ENCODE measurements at places on chromosomes 11 and 22. TPM values are rescaled to one million over a fixed set of nuclear protein-coding genes. Genes with fewer than 3 reads are reported as not detected.
A peak's percentile ranks its signal among the peaks of the same experiment; 100 is the strongest.

Gene FOSL1
- total RNA-seq = 80.6 TPM

Gene FOLR3
- 4.3 TPM for total RNA-seq

Gene ENTHD1
- not detected for total RNA-seq

Gene PPFIBP2
- total RNA-seq = 4.1 TPM

Gene ACTN3
- total RNA-seq = not detected

Gene CNGA4
- not detected for total RNA-seq

Gene OR10G8
- total RNA-seq = not detected

- H3K4me3 ChIP-seq = no peak overlapping the region
- H3K36me3 ChIP-seq = no peaks in the 10 kb centered on the region
- no peaks in the 10 kb centered on the region for H3K27me3 ChIP-seq
- no peaks in the 10 kb centered on the region for H3K4me1 ChIP-seq
- DNase-seq = no peak
These were observed 25.9 kb downstream of the OR51E2 start for GRCh38 chr11:4671741-4672140.

GRCh38 chr22:43707648-43708047 lies 104.5 kb downstream of the EFCAB6 start:
- peak; percentile 24 for DNase-seq
- no peak overlapping the region for H3K27ac ChIP-seq
- no peaks in the 10 kb centered on the region for H3K36me3 ChIP-seq
- no peaks in the 10 kb centered on the region for H3K4me1 ChIP-seq
- H3K4me3 ChIP-seq = no peak overlapping the region

DNA sequence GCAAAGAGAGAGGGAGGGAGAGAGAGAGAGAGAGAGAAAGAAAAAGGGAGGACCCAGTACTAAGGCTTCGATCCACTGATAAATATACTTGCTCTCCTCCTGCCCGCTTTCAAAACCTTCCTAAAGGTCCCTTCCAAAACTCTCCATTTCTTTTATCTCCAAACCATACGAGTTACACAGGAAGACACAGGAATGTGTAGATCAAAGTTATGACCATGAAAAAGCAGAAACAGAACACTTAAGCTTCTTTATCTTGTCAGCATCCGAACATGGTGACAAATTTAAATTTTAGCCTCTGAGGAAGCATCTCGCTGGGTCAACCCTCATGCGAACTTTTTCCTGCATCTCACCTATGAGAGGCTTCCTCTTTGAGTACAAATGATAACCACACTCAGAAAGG lies 29.2 kb upstream of the POGLUT3 start:
- DNase-seq = no peak
- H3K36me3 ChIP-seq = no peaks in the 10 kb centered on the region
- H3K27ac ChIP-seq = no peak overlapping the region
- no peaks in the 10 kb centered on the region for H3K4me1 ChIP-seq
- H3K27me3 ChIP-seq = no peaks in the 10 kb centered on the region
- no peak overlapping the region for H3K4me3 ChIP-seq

DNA sequence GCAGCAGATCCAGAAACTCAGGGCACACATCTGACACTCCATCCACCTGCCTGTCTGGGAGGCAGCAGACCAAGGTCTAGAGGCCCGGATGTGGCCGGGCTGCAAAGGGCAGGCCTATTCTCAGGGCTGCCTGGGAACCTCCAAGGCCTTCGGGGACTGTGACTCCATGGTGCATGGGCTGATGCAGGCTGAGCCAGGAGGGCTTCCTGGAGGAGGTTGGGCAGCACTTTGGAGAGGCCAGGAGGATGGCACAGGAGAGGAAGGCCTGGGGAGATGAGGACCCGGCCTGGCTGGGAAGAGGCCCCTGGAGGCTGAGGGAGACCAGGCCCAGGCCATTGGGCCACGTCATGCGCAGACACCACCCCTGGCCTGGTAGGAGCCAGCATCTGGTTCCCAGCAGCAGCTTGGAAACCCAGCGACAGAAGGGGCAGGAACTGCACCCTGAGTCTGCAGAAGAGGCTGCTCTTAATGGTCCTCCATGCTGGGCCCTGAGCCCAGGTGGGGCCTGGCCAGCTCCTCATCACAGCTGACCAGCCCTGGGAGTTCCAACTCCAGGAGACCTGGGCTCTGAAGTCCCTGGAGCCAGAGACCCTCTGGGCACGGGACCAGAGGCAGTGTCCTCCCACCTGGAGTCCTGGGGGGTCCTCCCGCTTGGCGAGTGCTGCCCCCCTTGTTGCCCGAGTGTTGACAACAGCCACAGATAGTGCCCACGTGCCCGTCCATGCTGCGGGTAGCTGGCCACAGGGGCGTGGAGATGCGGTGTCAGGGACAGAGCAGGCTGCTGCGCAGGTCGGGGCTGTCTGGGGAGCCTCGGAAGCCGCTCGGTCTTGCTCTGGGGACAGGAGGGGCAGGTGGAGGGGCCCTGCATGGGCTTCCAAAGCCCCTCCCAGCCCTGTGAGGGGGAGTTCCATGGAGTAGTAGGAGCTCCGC lies 5.5 kb downstream of the PHLDA2 start:
- H3K4me3 ChIP-seq = no peak overlapping the region
- no peak for DNase-seq
- H3K27me3 ChIP-seq = no peaks in the 10 kb centered on the region

- H3K4me3 ChIP-seq = no peak overlapping the region
- no peaks in the 10 kb centered on the region for H3K4me1 ChIP-seq
- no peak for DNase-seq
- H3K36me3 ChIP-seq = no peaks in the 10 kb centered on the region
- no peak overlapping the region for H3K27ac ChIP-seq
- 0 out of 2 replicates have a peak, but pooled peaks cover 6% of the 10 kb centered on the region for H3K27me3 ChIP-seq
These were observed 29.9 kb upstream of the TH start for GRCh38 chr11:2201542-2201941.

DNA sequence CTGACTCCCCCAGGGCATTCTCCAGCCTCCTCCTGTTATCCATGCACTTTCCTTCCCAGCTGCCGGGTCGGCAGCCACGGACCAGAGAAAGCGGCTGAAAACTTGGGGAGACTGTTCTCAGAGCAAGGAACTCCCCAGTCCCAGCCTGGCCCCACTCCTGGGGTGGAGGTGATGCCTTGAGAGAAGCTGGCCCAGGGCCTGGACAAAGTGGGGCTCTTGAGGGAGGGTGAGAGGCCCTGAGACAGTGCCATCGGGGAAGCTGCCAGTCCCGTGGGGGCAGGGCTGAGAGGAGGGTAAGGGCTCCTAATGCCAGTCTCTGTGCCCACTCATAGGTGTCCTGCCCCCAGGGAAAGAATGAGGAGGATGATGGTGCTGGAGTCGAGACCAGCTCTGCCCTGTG lies 53.8 kb downstream of the FLRT1 start:
- peaks cover 6% of the 10 kb centered on the region for H3K4me1 ChIP-seq
- H3K27me3 ChIP-seq = no peaks in the 10 kb centered on the region
- no peaks in the 10 kb centered on the region for H3K36me3 ChIP-seq
- no peak overlapping the region for H3K4me3 ChIP-seq
- no peak for DNase-seq

DNA sequence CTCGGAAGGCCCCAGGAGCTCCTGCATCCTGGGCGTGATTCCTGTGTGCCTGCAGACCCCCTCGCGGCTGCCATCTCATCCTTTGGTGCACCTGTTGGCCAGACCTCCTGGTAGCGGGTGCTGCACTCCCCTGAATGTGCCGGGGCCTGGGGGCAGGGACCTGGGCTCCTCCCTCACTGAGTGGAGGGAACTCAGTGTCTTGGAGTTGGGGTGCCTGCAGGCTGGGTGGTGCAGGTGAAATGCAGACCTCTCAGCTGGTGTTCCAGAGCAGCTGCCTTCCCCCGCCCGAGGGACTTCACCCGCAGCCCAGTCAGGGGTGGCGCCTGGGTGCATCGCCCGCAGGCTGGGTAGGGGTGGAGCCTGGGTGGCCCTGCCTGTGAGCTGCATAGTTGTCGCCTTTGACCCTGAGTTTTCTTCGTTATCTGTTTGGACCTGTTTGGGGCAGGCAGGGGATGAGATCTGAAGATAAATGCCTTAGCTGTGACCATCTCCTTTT lies 31.4 kb downstream of the LRP5 start:
- H3K36me3 ChIP-seq = no peaks in the 10 kb centered on the region
- DNase-seq = no peak
- H3K4me1 ChIP-seq = 0 out of 2 replicates have a peak, but pooled peaks cover 4% of the 10 kb centered on the region
- H3K27ac ChIP-seq = no peak overlapping the region
- no peaks in the 10 kb centered on the region for H3K27me3 ChIP-seq

DNA sequence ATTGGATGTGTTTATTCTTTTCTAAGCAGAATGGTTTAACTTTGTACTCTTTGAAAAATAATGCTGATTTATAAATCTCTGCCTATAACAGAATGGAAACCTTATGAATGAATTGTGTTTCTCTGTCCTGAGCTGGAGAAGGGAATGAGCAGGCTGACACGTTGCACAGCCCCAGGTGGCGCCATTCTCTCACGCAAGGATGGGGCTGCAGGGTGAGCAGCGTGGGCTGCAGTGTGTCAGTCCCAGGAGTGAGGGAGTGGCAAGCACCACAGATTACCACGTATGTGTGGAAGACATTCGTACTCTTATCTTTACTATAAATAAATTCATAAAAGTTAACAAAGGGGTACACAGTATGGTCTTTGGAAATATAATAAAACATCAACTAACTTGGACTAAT lies 33.4 kb downstream of the FDX1 start:
- H3K4me1 ChIP-seq = 0 out of 2 replicates have a peak, but pooled peaks cover 4% of the 10 kb centered on the region
- H3K36me3 ChIP-seq = no peaks in the 10 kb centered on the region
- H3K27ac ChIP-seq = no peak overlapping the region
- no peaks in the 10 kb centered on the region for H3K27me3 ChIP-seq
- H3K4me3 ChIP-seq = no peak overlapping the region

DNA sequence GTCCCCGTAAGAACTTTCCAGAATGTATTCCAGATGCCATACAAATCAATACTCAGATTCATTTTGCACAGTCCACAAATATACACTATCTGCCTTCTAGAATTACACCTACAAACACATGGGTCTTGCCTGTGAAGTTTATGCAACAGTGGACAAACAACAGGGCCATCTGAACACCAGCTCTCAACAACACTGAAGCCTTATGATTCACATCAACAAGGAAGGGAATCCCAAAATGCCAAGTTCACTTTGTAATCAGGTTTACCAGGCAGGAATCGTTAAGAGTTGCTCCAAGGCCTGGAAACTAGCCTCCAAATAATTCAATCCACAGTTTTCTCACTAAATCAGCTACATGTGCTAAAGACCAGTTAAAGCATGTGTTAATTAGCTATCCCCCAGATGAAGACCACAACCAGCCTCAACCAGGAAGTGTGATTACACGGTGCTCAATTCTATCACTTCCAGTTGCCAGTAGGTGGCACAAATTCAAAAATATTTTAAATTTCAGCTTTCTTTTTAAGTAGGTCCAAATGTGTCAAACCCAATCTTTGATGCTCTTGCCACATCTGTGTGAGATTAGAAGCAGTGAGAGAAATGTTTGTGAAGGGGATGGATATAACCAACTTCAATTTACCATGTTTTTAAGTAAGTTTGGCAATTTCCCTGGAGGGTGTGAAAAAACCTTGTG lies 139.1 kb upstream of the BDNF start:
- no peak overlapping the region for H3K27ac ChIP-seq
- H3K4me1 ChIP-seq = peaks cover 7% of the 10 kb centered on the region
- no peaks in the 10 kb centered on the region for H3K27me3 ChIP-seq

DNA sequence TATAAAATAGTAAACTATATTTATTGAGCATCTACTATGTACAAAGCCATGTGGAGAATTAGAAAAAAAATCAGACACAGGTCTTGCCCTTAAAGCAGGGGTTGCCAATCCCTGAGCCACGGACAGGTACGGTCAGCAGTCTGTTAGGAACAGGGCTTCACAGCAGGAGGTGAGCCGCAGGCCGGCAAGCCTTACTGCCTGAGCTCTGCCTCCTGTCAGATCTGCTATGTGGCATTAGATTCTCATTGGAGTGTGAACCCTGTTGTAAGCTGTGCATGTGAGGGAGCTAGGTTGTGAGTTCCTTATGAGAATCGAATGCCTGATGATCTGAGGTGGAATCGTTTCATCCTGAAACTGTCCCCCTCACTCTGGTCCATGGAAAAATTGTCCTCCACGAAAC lies 2.1 kb upstream of the RAG2 start:
- no peak for DNase-seq
- no peaks in the 10 kb centered on the region for H3K27me3 ChIP-seq
- no peak overlapping the region for H3K4me3 ChIP-seq

DNA sequence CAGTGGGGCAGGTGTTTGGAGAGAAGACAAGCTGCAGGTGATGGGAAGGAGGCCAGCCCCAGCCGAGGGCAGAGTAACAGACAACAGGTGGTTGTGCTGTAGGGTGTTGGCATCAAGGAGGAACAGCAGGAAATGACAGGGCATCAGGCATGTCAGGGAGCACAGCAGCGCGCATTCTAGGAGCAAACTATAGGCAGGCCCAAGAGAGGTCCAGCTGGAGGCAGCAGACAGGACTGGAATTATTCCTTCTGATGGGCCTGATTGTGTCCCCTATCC lies 13.6 kb downstream of the ADM start:
- H3K36me3 ChIP-seq = no peaks in the 10 kb centered on the region
- H3K27ac ChIP-seq = no peak overlapping the region
- peaks cover 18% of the 10 kb centered on the region for H3K4me1 ChIP-seq
- DNase-seq = no peak
- no peaks in the 10 kb centered on the region for H3K27me3 ChIP-seq
- no peak overlapping the region for H3K4me3 ChIP-seq

- H3K27ac ChIP-seq = no peak overlapping the region
- DNase-seq = peak; percentile 83
- no peak overlapping the region for H3K4me3 ChIP-seq
- H3K4me1 ChIP-seq = 0 out of 2 replicates have a peak, but pooled peaks cover 8% of the 10 kb centered on the region
These were observed 19.1 kb upstream of the RCN1 start for GRCh38 chr11:32071811-32072210.

GRCh38 chr11:95154514-95154913 lies 64.9 kb downstream of the ENDOD1 start:
- 0 out of 2 replicates have a peak, but pooled peaks cover 4% of the 10 kb centered on the region for H3K4me1 ChIP-seq
- no peaks in the 10 kb centered on the region for H3K27me3 ChIP-seq
- no peaks in the 10 kb centered on the region for H3K36me3 ChIP-seq
- no peak overlapping the region for H3K4me3 ChIP-seq

DNA sequence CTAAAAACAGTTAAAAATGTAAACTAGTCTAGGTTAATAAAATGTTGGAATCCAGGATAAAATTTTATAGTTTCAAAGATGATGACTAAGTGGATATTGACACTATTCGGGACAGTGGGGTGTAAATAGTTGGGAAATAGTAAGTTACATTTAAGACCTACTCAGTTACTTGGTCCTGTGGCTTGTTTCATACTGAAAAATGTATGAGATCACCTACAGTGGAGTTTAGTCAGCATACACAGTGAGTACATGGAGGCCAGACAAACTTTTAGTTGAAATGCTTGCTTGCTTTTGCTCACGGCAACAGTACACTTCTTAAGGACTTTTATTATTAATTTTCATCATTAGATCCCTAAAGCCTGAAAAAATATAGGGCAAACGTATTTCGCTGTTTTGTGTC lies 16.1 kb downstream of the TRIM22 start:
- H3K27me3 ChIP-seq = no peaks in the 10 kb centered on the region
- no peaks in the 10 kb centered on the region for H3K4me1 ChIP-seq
- no peak overlapping the region for H3K27ac ChIP-seq
- DNase-seq = peak; percentile 30
- H3K4me3 ChIP-seq = no peak overlapping the region

All from GM23248 (cell line).